H9 (cell line): ENCODE measurements at places on chromosomes 12 and 14.

DNA sequence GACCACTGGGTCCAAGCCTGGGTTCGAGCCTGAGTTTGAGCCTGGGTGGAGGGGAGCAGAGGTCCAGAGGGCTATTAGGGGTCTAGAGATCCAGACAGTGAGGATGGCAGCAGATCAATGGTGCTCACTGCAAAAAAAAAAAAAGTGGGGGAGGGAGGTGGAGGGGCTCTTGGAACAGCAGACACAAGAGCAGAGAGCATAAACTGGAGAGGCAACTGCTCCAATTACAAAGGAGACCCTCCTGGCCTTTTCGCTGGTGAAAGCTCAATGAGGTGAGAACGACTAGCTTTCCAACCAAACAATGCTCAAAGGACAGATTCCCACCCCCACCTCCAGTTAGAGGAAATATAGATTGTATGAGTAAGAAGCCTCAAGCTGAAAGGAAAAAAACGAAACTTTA lies 124.2 kb upstream of the TSPAN8 start:
- no peak overlapping the region for H3K27ac ChIP-seq
- H3K4me3 ChIP-seq, result no peak overlapping the region
- no peaks in the 10 kb centered on the region for H3K36me3 ChIP-seq
- no peak for DNase-seq
- H3K4me1 ChIP-seq, result no peaks in the 10 kb centered on the region
- H3K27me3 ChIP-seq, result no peaks in the 10 kb centered on the region

- no peak overlapping the region for H3K27ac ChIP-seq
- no peaks in the 10 kb centered on the region; the same call in 2 of the 3 replicates for H3K36me3 ChIP-seq
- no peak overlapping the region for H3K4me3 ChIP-seq
- no peaks in the 10 kb centered on the region; the same call in 1 of the 2 replicates for H3K4me1 ChIP-seq
These were observed 44.4 kb downstream of the ANO2 start for GRCh38 chr12:5900533-5901205.

DNA sequence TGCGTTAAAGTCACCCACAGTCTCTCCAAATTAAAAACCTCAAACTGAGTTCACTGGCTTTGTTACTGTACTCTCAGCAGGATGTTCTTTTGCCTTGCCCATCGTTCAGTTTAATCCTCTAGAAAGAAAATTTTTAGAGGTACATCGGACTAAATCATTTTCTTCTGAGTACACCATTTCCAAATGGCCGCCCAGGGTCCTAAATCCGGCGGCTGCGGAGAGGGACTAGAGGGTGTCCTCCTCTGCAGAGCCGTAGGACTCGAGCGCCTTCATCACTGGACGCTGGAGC lies 1.4 kb downstream of the LIN7A start:
- no peaks in the 10 kb centered on the region for H3K27me3 ChIP-seq
- H3K4me1 ChIP-seq, result peaks cover 3% of the 10 kb centered on the region; the same call in 1 of the 2 replicates
- no peak for DNase-seq
- H3K27ac ChIP-seq, result no peak overlapping the region
- peak overlapping the region; percentile 95 for H3K4me3 ChIP-seq
- no peaks in the 10 kb centered on the region; the same call in 2 of the 3 replicates for H3K36me3 ChIP-seq

DNA sequence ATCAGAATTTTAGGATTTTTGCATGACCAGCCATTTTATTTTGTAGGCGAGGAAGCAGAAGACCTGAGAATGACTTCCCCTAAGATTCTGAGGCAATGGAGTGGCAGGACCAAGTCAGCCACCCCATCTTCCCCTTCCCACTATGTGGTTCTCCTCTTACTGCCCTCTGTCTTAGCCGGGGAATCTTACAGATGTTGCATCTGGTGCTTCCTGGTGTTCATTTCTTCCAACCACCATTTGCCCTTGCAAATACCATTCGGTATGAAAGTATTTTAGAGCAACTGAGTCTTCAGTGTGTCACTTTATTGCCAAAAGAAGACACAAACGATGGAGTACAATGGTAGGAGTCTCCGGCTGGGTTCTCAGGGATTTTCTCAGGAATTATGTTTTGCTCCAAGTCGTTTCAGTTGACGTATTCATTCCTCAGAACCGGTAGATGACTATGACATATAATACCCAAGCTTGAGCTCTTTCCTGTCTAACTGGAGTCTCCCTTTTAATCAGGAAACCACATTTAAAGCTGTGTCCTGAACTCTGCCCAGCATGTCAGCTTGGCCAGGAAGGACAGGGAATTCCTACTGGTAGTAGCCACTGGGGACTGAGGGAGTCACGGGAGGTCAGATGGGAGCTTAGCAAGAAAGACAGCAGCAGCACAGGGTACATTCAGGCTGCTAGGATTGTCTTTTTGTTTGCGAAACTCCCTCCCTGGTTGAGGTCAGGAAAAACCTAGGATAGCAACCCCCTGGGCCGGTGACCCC lies 87.0 kb downstream of the SAMD4A start:
- H3K36me3 ChIP-seq, result no peaks in the 10 kb centered on the region
- H3K27ac ChIP-seq, result no peak overlapping the region
- H3K4me3 ChIP-seq, result no peak overlapping the region

DNA sequence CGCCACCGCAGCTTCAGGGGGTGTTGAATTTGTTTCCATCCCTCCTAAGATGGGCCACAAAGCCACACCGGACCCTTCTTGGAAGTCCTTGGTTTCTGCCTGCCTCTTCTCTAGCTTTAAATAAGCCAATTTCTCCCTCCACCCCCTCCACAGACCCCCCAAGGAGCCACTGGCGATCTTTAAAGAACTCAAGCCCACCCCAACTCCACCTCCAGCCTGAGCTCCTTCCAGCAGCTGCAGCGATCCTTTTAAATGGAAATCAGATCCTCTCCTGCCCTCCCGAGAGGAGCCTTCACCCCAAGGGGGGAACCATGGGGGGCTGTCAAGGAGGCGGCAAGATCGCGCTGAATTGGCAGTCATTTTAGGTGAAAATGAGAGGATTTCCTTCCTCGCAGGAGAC lies 133.1 kb downstream of the NCOR2 start:
- H3K4me1 ChIP-seq, result 0 out of 2 replicates have a peak, but pooled peaks cover 7% of the 10 kb centered on the region
- H3K27ac ChIP-seq, result no peak overlapping the region
- H3K4me3 ChIP-seq, result peak overlapping the region; percentile 57

- H3K27me3 ChIP-seq, result no peaks in the 10 kb centered on the region
- H3K27ac ChIP-seq, result no peak overlapping the region
- no peak for DNase-seq
- no peaks in the 10 kb centered on the region for H3K4me1 ChIP-seq
- no peak overlapping the region for H3K4me3 ChIP-seq
These were observed 13.2 kb downstream of the ATF7 start for GRCh38 chr12:53612978-53613377.

DNA sequence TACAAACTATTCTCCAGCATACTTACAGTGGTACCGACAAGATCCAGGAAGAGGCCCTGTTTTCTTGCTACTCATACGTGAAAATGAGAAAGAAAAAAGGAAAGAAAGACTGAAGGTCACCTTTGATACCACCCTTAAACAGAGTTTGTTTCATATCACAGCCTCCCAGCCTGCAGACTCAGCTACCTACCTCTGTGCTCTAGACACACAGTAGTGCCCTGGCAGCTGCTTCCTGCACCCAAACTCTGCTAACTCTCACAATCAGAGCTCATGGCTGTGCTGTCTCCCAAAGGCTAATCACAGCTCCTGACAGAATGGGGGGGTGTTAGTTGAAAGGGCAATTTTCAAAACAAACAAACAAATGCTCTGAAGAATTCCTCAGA lies 95.2 kb upstream of the OR4E1 start:
- H3K27ac ChIP-seq, result no peak overlapping the region
- H3K27me3 ChIP-seq, result no peaks in the 10 kb centered on the region
- no peaks in the 10 kb centered on the region; the same call in 1 of the 2 replicates for H3K4me1 ChIP-seq
- H3K4me3 ChIP-seq, result no peak overlapping the region

DNA sequence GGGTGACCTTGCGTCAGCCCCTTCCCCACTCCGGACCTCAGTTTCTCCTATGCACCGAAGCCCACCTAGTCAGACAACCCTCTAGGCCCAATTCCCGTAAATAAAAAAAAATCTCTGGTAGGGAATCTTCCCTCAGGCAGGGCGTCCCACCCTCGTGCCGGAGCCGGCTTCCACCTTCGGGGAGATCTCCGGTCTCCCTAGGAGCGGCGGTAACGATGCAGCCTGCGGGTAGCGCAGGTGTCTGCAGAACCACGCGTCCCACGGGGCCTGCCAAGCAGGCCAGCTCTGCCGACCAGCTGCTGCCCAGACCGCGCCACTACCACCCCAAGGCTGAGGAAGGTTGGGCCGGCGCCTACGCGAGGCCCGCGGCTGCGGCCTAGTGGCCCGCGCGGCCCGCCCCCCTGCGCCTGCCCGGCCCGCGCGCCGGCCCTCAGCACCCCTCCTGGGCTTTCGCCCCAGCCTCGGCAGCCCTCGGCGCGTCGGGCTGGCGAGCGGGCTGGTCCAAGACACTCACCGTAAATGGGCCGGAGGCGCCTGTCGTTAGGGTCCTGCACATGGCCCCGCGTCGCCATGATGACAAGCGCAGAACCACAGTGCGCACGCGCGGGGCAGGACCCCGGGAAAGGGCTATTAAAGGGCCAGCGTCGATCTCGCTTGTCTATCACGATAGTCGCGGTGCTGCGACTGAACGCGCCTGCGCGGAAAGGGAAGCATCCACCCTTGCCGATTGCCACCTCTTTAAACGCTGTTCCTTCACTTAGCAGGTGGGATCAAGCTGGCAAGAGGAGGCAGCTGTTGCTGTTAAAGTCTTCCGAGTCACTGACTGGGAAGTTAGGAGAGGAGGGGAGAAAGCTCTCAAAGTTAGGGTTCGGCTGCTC lies at the start of gene NAA25:
Gene NAA25 (minus strand): TSS at position 582 of the 878 bp plus-strand sequence. CDS start 10 bp downstream, at position 572.
- peak; percentile 94 for DNase-seq
- H3K4me1 ChIP-seq, result no peaks in the 10 kb centered on the region; the same call in 1 of the 2 replicates
- peak within 1 kb of the TSS; percentile 96 for H3K4me3 ChIP-seq
- peaks cover 16% of the 10 kb centered on the region for H3K36me3 ChIP-seq

GRCh38 chr12:116968986-116969385 lies 58.2 kb downstream of the FBXW8 start:
- H3K27me3 ChIP-seq, result no peaks in the 10 kb centered on the region
- DNase-seq, result no peak
- H3K4me1 ChIP-seq, result no peaks in the 10 kb centered on the region

GRCh38 chr12:8561011-8561410 lies 20.3 kb upstream of the CLEC4E start:
- H3K27ac ChIP-seq, result no peak overlapping the region
- DNase-seq, result no peak
- H3K4me3 ChIP-seq, result no peak overlapping the region

DNA sequence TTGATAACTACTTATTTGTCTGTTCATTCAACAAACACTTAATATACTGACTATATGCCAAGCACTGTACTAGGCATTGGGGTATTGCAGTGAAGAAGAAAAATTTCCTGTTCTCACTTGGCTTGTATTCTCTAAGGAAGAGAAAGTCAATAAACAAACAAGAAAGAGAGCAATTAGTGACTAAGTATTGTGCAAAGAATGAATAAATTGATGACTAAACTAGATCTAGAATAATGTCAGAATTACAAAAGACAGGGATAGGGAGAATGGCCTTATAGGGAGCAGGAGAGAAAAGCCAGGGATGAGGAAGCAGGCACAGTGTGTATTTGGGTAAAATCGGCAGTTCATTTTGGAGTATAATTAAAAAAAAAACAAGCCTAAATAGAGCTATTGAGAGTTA lies 4.2 kb upstream of the LIN7A start:
- DNase-seq, result no peak
- no peaks in the 10 kb centered on the region for H3K27me3 ChIP-seq
- no peak overlapping the region for H3K4me3 ChIP-seq
- no peak overlapping the region for H3K27ac ChIP-seq
- no peaks in the 10 kb centered on the region; the same call in 2 of the 3 replicates for H3K36me3 ChIP-seq

DNA sequence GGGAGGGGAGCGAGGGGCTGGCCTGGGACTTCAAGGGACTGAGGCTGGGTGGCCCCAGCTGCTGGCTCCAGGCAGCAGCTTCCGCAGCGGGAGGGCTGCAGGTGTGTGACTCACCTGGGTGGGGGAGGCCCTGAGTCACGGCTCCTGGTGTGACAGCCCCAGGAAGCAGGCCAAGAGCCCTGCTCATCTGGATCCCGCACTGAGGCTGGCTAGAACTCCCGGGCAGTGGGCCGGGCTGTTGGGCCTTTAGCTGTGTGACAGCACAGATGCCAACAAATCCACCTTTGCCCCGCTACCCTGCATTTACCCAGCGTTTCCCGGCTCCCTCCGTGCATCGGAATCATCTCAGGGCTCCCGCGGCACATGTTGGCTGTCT lies 180.0 kb upstream of the PRMT8 start:
- no peaks in the 10 kb centered on the region for H3K27me3 ChIP-seq
- H3K36me3 ChIP-seq, result no peaks in the 10 kb centered on the region
- no peak for DNase-seq
- H3K4me1 ChIP-seq, result no peaks in the 10 kb centered on the region

DNA sequence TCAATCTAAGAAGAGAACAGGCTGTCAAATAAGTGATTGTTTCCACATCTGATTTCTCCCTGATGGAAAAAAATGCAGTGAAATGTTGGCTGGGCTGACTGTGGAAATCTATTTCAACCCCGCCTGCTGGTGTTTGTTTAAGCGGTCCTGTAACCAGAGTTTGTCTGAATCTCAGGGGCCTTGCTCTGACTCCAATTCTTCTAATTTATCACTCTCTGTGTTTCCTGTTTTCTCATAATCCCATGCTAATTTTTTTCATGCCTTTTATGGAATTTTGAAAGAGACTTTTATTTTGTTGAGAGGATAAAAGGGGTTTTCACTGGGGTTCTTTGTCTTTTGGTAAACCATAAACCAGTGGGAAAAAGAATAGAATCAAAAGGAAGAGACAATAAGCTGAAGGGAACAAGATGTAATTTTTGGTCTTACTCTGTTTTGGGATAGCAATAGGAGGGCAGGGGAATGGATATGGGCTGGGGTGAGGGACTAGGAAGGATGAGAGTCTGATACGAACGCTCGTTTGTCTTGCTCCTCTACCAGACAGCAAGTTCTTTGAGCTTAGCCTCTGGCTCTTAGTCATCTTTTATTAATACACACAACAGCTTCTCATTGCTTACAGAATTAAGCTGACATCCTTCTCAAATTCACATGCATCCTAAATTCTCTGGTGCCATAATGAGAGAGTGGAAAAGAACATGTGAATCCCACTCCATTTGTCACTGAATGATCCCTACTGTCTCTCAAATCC lies 8.0 kb upstream of the MGP start:
- DNase-seq, result no peak
- H3K4me1 ChIP-seq, result peaks cover 2% of the 10 kb centered on the region; the same call in 1 of the 2 replicates
- H3K27ac ChIP-seq, result no peak overlapping the region
- no peaks in the 10 kb centered on the region for H3K27me3 ChIP-seq

DNA sequence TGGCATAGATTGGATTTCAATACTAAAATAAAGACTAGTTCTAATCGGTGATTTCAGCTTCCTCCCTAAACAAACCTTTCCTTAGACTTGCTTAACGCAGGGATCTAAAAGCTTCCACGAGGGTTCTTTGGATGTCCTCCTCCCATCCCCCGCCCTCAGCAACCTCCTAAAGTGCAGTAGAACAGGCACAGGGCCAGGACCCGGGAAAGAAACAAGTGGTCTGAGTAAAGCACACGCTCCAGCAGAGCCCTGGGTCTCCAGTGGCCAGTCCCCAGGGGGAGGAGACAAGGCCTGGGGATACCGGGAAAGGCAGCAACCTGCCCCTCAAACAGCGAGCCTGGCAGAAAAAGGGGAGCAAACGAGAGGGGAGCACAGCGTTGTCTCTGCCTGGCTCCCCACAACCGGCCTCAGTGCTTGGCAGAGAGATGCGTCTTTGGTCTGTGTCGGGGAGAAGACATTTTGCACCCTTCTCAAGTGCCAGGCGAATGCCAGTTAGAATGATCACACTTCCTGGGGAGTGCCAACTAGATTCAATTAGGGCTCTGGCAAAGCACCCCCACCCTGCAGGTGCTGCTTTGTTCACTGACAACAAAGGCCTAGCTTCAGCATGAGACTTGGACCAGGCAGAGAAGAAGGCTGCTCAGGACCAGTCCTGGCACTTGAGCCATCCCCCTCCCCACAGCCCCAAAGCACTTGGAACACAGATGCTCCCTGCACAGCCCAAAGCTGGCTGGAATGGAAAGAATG lies 17.1 kb upstream of the SLC6A12 start:
- no peak overlapping the region for H3K27ac ChIP-seq
- no peaks in the 10 kb centered on the region for H3K27me3 ChIP-seq
- H3K4me1 ChIP-seq, result no peaks in the 10 kb centered on the region
- peaks cover 2% of the 10 kb centered on the region; the same call in 2 of the 3 replicates for H3K36me3 ChIP-seq
- no peak overlapping the region for H3K4me3 ChIP-seq
